Stimulated activated CD8-positive, alpha-beta memory T cell treated with anti-CD3 and anti-CD28 coated beads, Interleukin-2, amount 100 ng/mL, for 48 hours (primary cell): ENCODE measurements at places on chromosomes 5 and 9.

DNA sequence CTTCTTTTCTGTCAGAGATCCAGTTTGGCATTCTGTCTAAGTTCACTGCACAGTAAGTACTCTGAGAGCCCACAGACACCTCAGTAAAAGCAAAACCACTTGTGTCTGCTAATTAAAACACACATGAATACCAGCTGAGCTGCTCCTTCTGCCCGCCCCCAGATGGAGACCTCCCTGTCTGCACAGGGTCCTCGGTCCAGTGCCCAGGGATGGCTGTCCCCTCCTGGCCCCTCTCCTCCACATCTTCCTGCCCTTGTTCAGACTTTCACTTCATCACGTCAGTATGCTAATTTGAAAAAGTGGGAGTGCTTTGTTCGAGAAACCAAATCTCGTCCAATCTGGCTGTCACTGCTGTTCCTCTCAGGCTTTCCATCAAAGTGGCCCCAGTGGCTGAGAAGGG, 43.5 kb downstream of the LIX1 start:
- no peak for DNase-seq

- no peak for DNase-seq
Measured at GRCh38 chr5:90054612-90055011, 354.9 kb downstream of the CETN3 start.

- DNase-seq, result no peak
Measured at GRCh38 chr5:74394528-74394915, 246.0 kb downstream of the ENC1 start.

GRCh38 chr9:133148199-133149129, 15.2 kb downstream of the GBGT1 start:
- DNase-seq, result peak; percentile 34

- no peak for DNase-seq
Measured at GRCh38 chr5:179378441-179379271, 33.4 kb upstream of the ADAMTS2 start.

DNA sequence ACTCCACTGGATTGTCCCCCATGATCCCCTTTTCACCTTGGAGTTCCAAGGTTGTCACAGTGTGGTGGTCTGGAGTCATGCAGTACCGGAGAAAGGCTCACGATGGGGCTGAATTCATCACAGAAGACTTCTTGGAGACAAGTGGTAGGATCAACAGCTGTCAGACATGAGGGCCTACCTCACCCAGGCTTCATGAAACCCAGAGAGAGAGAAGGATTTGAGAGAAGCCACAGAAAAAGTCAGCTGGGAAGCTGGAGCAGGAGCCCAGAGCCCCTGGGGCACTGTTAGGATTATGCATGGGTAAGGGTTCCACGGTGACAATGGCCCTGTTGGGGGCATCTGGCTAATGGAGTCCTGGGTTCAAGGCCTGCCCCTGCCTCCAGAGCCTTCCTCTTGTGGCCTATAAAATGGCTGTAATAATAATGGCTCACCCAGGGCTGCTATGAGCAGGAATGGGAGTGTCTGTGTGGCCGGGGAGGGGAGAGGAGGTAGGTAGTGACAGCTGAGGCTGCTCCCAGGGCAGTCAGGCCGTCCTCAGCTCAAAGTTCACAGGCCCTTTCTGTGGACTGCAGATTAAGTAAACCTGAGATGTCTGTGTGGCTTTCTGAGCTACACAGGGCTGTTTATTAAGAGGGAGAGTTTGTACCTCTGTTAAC, 910 bp downstream of the TRIM14 start:
- no peak for DNase-seq

GRCh38 chr5:103336941-103337340, 78.4 kb downstream of the MACIR start:
- DNase-seq, result no peak

DNA sequence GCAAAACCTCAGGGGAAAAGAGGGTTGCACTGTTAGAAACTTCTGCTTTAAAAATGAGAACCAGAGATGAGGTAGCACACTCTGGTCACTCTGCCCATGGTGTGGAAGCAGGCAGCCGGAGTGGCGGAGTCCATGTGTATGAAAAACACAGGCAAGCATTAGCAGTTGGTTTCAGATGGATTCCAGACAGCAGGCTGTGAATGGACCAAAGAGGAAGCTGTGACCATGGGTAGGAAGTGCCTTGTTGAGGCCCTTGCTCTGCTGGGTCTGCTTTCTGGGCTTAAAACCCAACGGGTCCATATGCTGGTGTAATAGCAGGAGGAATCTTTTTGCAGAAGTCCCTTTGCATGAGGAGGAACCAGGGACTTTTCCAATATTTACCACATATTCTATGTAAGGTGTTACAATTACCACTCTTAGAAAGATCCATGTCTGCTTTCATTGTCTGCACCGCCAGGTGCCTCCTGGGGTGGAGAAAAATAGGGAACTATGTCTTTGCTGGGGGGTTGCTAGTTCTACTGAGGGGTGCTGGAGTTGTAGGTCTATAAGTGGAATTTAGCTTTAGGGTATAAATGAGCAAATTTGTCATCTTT, 77.0 kb downstream of the ANKRD55 start:
- DNase-seq, result no peak

DNA sequence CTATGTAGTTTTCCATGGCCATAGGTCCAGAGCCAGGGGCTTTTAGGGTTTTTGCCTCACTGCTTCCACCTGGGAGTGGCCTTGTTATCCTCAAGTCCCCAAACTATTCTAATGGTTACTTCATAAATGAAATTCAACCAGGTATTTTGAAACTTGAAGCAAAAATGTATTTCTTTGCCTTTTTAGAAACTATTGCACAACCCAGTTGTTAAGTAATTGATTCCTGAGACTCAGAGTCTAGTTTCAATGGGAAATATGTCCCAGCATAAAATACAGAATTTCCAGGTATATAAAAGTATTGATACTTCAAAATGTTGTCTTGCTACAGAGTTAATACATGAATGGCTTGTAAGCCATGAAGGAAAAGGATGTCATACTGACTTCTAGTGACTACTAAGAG, 456.2 kb upstream of the DAB2 start:
- DNase-seq, result no peak

- no peak for DNase-seq
Measured at GRCh38 chr5:125283372-125283771, 536.9 kb upstream of the ZNF608 start.

GRCh38 chr9:89879276-89879675, 274.5 kb downstream of the GADD45G start:
- no peak for DNase-seq

- DNase-seq, result no peak
Measured at GRCh38 chr9:109652971-109653370, 127.0 kb upstream of the PALM2AKAP2 start.

- DNase-seq, result no peak
Measured at GRCh38 chr5:58778888-58779287, 196.0 kb downstream of the RAB3C start.

DNA sequence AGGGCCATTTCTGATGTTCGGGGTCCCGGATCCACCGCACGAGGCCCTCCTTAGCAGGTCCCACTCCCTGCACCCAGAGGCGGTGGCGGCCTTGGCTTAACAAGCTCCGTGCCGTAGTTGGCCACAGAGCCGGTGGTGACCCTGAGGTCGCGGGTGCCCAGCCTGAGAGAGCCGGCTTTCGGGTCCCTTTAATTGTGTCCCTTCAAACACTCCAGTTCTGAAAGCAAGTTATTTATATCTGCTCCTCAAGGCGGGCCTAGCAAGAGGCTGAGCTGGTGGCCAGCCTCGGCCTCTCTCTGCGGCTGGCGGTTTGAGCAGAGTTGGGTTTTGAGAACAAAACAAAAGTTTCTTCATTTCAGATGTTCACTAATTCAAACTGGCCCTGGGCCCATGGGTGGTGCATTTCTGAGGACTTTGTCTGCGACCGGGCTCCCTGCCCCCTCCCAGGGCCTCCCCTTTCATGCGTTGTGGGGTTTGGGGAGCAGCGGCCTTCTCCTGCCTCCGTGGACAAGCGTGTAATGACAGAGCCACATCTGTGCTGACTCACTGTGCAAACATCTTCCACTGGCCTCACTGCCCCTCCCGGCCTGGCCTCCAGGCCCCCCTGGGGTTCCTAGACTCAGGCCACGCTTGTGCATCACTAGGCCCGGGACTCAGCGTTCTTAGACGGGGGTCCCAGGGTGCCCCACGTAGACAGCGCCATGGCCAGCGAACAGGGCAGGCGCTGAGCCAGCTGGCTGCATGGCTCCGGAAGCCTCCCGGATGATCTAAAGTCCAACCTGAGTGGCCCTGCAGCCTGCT, 49.4 kb upstream of the COL5A1 start:
- no peak for DNase-seq

- DNase-seq, result peak; percentile 32
Measured at GRCh38 chr9:84271531-84271900, 69.0 kb downstream of the SLC28A3 start.

DNA sequence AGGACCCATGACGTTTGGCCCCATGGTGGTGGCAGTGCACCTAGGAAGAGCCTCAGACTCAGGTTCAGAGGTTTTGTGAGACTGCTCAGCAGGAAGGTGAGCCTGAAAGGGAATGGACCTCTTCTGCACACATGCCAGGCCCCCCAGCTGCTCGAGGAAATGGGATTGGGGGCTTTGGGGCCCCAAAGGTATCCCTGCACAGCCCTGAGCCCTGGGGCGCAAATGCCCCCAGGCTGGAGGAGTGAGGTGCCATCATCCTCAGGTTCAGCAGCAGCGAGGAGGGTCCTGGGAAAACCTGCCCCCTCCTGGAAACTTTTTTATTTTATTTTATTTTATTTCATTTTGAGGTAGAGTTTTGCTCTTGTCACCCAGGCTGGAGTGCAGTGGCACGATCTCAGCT, 171.8 kb upstream of the MVB12B start:
- DNase-seq, result no peak

DNA sequence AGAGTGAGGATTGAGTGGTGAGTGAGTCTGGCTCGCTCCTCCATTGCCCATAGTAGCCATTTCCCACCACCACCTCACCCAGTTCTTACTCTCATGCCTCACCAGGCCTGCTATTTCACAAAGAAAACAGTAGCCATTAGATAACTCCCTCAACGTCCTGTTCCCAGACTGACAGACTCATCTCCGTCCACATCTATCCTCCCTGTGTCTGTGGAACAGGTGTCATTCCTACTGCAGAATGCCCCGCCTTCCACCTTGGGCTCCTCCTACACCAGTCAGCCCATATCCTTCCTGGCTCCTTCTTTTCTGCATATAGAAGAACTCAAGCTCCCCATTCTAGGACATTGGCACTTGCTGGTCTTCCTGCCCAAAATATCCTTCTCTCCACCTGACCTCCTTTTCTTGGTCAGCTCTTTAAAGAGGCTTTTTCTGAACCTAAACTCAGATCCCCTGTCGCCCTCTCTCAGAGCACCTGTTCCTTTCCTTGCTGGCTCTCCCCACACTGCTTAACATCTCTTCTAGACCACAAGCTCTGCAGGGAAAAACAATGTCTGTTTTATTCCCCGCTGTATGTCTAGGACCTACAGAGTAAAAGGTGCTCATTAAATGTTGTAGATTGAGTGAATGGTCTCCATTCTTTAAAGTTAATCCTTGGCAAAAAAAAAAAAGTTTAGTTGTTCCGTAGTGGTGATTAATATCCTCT, 3.2 kb downstream of the TNFAIP8 start:
- DNase-seq, result no peak

DNA sequence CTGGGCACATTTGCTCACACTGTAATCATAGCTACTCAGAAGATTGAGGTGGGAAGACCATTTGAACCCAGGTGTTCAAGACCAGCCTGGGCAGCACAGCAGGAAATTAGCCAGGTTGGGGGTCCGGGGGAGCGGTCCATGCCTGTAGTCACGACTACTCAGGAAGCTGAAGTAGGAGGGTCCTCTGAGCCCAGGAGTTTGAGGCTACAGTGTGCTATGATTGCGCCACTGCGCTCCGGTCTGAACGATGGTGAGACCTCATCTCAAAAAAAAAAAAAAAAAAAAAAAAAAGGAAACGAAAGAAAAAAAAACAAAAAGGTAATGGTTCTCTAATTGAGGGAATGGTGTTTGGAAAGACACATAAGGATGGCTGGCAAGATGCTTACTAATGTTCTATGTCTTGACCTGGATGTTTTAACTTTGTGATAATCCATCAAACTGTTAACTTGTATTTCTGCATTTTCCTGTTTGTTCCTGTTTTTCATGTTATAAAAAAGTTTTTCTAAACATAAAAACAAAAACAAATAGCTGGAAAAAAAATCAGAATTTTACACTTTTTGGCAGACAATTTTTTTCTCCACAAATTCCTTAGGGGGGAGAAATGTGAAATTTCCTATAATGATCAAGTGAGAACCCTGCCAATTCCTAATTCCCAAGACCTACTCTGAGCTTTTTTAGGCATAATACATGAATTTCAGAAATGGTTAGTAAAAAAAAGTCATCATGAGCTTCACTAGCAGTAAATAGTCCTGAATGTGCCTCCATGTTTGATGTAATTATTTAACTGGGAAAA, 96.9 kb downstream of the DENND1A start:
- no peak for DNase-seq

- no peak for DNase-seq
Measured at GRCh38 chr5:148376198-148376597, 7.6 kb upstream of the FBXO38 start.

GRCh38 chr5:98757978-98758377, 15.5 kb upstream of the RGMB start:
- DNase-seq, result no peak
